NCI-H1436 (cell line): ENCODE measurements at places on chromosomes 12 and 14.

DNA sequence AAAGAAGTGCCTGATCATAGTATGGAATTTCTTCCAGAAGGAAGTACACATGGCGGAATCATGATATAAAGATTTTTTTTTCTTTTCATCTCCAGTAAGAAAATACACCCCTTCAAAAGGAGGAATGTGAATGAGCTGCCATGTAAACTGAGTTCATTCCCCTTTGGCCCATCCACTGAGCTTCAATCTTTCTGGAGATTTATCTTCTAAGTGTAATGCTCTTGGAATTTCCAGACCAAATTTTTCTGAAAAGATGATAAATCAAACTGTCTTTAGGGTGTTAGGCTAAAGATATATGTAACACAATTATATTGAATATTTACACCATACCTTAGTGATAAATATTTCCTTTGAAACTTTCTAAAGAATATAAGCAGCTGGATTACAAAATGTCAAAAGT lies 5.2 kb downstream of the DCN start:
- no peak for DNase-seq

GRCh38 chr12:3418609-3419390 lies 72.2 kb upstream of the PRMT8 start:
- DNase-seq: no peak

GRCh38 chr12:22088886-22089285 lies 42.9 kb downstream of the CMAS start:
- DNase-seq: no peak

- peak; percentile 8 for DNase-seq
Observed at GRCh38 chr12:122880668-122881067, 15.3 kb downstream of the VPS37B start.
